ENCODE measurements at places on chromosomes 12 and 14. TPM values are rescaled to one million over a fixed set of nuclear protein-coding genes. Genes with fewer than 3 reads are reported as not detected.

GRCh38 chr14:105064721-105065143 is 498 bp downstream of the GPR132 start:
- H3K4me3 ChIP-seq, result no peak overlapping the region
- DNase-seq, result no peak
- no peak overlapping the region for H3K27ac ChIP-seq

DNA sequence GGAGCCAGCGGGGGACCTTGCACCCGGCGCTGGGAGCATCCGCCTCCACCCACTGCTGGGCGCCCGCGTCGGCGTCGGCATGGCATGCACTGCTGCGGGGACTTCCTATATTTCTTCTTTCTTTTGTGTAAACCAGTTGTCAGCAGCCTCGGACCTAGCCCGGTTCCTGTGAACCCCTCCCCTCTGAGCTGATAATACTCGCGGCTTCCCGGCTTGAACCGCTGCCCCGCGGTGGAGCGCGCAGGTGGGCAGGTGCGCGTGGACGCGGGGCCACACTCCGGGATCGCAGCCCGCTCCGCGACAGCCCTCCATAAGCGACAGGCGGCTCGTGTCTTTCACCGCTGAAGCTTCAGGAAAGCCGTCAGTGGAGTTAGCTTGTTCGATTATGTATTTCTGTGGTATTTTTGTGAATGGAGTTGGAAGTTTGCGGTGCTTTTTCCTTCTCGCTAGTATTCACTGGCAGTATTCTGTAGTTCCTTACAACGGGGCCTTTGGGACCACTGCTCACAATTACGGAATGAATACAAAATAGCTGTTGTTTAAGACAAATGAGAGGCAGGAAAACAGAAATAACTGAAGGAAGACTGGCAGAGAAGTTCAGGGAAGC is 870 bp downstream of the BMAL2 start:
- peak overlapping the region; percentile 81 for H3K27ac ChIP-seq
- peaks cover 13% of the 10 kb centered on the region for H3K4me1 ChIP-seq
- no peaks in the 10 kb centered on the region for H3K27me3 ChIP-seq
- H3K36me3 ChIP-seq, result no peaks in the 10 kb centered on the region
- no peak for DNase-seq
- peak overlapping the region; percentile 84 for H3K4me3 ChIP-seq

GRCh38 chr14:21106498-21107282 is 5.8 kb downstream of the TMEM253 start:
- DNase-seq, result peak; percentile 77
- H3K36me3 ChIP-seq, result no peaks in the 10 kb centered on the region
- H3K27ac ChIP-seq, result peak overlapping the region; percentile 17
- H3K4me1 ChIP-seq, result peaks cover 14% of the 10 kb centered on the region
- H3K4me3 ChIP-seq, result no peak overlapping the region
- H3K27me3 ChIP-seq, result peaks cover 7% of the 10 kb centered on the region

Gene SDS
- not detected for total RNA-seq

Gene TMEM119
- 358 TPM for total RNA-seq

Gene KCNA5
- not detected for total RNA-seq

Gene FAM90A1
- 0.33 TPM for total RNA-seq
